Activated T-cell treated with anti-CD3 and anti-CD28 coated beads for 1 hour (primary cell): ENCODE measurements at places on chromosomes 4 and X.

- no peak for DNase-seq
Observed at GRCh38 chr4:27986476-27986875, 1125.8 kb downstream of the STIM2 start.

- DNase-seq = no peak
Observed at GRCh38 chr4:181364504-181364903, 878.7 kb upstream of the TENM3 start.

GRCh38 chrX:105636667-105637066 is 185.7 kb upstream of the NRK start:
- no peak for DNase-seq

- DNase-seq = no peak
Observed at GRCh38 chrX:82695066-82695465, 813.0 kb upstream of the POU3F4 start.

GRCh38 chr4:149166876-149167275 is 648.8 kb downstream of the IQCM start:
- DNase-seq = no peak

GRCh38 chr4:43224559-43224958 is 332.0 kb downstream of the GRXCR1 start:
- DNase-seq = no peak

- peak; percentile 74 for DNase-seq
Observed at GRCh38 chr4:140359562-140360427, 13.7 kb upstream of the SCOC start.

GRCh38 chr4:146063143-146063542 is 112.4 kb upstream of the LSM6 start:
- DNase-seq = no peak

GRCh38 chr4:53885668-53886067 is 178.7 kb downstream of the CHIC2 start:
- no peak for DNase-seq

DNA sequence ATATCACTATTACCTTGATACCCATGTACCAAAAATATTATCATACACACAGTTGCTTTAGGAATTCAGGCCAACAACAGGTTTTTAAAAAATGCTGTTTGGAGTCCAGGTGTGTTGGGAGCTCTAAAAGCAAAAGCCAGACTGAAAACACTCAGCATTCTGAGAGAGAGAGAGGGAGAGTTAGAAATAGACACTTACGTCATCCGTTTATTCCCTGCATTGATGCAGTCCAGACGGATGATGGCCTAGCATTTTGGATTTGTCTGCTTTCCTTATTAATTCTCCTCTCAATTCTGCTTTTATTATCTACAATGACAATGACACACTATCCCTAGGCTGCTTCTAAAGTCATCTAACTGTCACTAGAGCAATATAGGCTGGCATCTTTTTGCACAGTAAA is 358.3 kb upstream of the BOD1L1 start:
- DNase-seq = no peak

DNA sequence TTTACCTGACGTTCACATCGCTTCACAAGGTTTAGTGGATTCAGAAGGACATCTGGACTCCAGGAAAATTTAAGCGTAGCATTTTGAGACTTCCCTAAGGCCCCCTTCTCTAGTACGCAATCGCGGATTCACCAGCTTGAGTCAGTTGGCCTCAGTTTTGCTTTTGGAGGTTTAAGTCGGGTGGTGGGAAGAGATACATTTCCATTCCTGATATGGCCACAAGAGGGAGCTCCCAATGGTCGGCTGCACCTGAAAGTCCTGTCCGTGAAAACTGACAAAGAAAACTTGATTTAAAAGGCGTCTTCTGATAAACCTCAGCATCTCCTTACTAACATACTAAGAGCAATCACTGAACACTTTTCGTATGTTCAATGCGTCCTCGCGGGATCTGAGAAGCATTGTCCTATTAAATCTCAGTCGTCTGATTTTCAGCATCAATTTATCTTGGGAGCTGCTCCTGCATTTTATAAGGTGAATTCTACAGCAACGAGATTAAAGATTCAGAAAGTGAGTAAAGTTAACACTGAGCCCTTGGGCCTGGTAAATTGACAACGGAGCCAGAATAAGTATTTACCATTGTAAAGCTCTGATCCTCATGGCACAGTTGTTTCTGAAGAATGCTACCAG is 50.6 kb downstream of the LGI2 start:
- DNase-seq = peak; percentile 20

- DNase-seq = no peak
Observed at GRCh38 chrX:28321286-28321685, 266.0 kb upstream of the IL1RAPL1 start.

DNA sequence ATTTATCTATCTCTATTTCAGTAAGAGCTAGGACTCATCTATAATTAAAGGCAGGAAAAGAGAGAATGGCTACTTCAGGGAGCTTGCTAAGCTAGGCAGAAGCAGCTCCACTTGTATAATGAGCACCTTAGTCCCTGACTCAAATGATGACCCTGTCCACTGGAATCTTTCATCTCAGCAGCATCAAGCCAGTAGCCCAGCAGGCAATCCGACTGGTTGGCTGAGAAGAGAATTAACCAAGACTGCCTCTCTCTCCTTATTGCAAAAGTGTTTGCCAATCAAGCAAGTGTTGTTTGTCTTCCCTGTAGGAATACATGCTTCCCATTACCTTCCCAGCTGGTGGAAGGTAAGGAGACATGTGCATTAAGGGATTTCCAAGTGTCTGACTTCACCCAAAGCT is 3.9 kb upstream of the SPOCK3 start:
- no peak for DNase-seq

GRCh38 chrX:36083256-36083655 is 163.7 kb downstream of the CFAP47 start:
- DNase-seq = no peak

DNA sequence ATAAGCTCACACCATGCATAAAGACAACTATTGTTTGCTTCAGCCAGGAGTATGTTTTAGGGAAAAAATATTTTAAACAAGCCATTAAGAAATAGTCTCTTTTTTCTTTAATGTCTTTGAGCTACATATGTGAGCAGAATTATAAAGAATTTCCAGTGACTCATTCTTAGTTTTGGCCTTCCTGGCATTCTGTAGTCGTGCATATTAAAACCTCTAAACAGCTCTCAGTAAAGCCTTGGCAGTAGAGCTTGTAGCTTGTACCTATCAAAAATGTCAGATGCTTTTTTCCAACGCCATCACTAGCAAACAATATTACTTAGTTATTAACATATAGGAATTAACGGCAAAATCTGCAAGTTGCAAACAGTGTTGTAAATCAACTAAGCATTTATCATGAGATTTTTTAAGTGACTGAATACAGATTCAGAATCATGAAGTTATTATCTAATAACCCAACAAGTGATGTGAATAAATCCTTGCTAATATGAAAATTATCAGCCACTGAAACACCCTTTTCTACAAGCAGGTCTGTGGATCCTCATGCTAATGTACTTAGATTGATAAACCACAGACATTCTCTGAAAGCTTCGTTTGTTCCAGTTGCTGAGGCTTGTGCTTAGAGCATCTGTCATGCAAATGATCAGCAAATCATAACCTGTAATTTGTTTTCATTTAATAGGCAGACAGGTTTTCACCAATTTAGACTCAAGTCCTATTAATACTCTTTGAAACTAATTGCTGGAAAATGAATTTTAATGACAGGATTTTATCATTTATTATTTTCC is 412.0 kb upstream of the ATOH1 start:
- DNase-seq = no peak

DNA sequence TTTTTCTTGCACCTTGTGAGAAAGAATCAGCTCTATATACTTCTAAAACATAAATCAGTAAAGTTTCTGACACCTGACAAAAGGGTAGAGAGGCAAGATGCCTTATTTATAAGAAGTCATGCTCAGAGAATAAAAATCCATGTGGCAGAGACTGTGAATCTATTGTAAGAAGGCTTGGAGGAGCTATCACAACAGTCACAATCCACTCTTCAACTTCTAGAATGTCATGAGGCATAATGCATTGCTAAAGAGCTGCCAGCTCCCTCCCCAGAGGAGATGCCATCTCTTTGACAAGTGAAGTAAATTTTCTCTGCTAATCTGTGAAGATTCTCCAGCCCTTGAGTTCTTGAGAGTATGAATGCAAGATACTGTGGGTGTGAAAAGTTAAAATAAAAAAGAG is 971.2 kb upstream of the IGFBP7 start:
- no peak for DNase-seq

DNA sequence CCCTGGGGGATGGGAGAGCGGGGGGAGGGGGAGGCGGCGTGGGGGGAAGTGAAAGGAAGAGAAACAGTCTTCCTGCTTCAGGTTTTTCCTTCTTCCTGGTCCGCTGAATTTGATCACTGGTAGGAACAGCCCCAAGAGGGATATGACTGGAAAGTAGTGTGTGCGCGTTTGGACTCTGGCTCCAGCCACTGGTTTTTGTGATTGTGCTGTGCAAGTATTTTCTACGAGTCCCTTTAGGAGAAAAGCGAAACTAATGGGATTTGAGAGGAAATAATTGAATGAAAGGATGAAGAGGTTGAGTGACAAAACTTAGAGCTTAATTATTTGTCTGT is 836 bp downstream of the PRRG1 start:
- no peak for DNase-seq

DNA sequence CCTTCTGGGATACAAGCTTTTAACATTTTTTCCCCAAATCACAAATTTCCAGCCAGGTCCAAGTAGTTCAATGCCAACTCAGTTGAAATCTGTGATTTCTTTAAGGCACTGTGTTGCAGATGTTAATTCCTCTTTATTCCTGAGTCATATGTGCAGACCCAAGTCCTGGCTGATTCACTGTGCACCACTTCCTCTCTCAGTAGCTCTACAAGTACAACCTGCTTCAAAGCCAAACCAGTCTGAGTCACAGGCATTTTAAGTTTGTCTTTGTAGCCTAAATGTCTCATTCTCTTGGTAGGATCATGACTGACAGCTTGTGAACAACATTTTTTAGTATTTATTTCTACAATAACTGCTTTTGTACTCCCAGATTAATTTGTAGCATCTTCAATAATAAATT is 165.6 kb upstream of the S100G start:
- no peak for DNase-seq

DNA sequence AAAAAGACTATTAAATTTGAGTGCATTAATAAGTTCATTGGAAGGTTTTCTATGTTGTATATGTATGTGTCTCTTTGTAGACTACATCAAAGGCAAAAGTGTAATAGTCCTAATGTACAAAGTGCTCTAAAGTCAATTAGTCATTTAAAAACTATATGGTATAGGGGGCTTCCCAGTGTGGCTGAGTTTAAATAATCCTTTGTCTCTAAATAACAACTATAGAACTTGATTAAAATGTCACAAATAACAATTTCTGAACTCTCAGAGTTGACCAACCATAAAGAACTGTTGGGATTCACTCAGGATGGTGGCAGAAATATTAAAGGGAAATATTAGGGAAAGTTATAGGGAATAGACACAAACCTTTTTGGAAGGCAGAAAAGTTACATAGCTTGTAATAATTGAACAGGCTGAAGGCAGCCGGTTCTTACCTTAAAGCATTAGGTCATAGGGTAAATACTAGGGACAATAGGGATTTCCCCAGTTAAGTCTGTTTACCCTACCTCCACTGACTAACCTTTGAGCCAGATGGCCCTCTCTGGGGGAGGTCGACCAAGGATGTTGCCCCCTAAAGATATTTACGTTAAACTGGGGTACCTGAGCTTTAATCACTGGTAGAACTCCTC is 1054.2 kb downstream of the ARAP2 start:
- DNase-seq = no peak

- no peak for DNase-seq
Observed at GRCh38 chr4:182688081-182688480, 229.1 kb downstream of the DCTD start.

GRCh38 chr4:154082760-154083535 is 294.1 kb upstream of the SFRP2 start:
- DNase-seq = no peak

DNA sequence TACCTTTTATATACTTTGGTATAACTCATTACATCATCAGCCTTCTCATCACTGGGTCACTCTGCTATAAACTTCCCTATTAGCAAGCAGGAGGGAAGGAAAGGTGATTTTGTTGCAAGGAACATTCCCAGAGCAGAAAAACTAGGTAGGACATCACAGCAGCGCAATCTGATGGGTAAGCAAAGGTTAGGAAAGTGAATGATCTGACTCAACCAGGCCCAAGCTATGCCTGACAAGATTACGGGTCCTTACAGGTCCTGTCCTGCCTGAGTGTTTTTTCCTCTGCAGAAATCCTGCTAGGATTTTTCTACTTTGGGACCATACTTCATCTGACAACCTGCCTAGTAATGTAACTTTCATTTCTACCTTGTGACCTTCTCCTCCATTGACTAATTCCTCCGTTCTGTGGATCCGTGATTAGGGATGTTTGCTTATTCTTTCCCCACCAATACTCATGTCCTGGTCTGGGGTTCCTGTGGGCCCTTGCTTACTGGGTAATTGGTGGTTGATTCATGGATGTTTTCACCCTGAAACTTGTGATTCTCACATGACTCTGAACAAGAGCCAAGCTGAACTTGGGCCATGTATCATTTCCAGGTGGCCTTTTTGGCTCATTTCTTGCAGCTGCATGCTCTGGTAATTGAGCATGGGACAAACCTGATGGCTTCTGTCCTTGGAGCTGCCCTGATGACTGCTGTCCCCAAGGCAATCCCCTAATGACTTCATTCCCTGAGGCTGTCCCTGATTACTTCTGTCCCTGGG is 111.9 kb upstream of the KIT start:
- DNase-seq = no peak

GRCh38 chr4:58679051-58679450 is 1568.9 kb upstream of the IGFBP7 start:
- no peak for DNase-seq

GRCh38 chr4:169202145-169202699 is 68.5 kb downstream of the SH3RF1 start:
- DNase-seq = no peak

GRCh38 chr4:6937201-6937600 is 27.6 kb downstream of the TBC1D14 start:
- DNase-seq = no peak

DNA sequence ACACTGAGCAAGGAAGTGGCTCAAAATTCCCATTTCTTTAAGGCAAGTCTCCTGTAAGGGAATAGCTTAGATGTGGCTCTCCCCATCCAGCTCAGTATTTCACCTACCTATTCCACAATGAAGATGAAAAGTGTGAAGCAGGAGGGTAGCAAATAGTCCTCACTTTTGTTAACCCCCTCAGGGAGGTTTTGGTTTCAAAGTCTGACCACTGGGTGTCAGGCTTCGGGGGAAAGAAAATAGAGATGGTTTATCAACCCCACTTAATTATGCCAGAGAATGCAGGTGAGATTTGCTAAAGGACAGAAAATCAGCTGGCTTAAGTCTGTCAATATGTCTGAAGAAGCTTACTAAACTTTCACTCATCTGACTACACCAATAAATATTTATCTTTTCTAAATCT is 69.5 kb downstream of the DHX15 start:
- DNase-seq = no peak

DNA sequence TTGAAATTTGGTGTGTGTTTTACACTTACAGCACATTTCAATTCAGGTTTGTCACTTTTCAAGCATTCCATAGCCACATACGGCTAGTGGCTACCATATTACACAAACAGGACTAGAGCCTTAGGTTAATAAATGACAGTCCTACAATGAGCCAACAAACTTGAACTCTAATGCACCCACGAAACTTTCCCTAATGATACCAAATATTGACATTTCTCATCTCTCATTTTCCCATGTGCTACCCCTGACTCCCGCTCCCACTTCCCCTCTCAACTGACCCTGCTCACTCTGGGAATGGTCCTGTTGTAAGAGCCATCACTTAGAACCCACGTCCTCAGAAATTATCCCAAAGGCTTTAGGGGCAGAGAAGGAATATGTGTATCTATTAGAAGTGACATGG is 4.9 kb upstream of the TLR10 start:
- no peak for DNase-seq
